ENCODE measurements at places on chromosomes 13 and 19.

GRCh38 chr13:35987572-35988513 lies 143.3 kb downstream of the DCLK1 start:
- no peak for DNase-seq

DNA sequence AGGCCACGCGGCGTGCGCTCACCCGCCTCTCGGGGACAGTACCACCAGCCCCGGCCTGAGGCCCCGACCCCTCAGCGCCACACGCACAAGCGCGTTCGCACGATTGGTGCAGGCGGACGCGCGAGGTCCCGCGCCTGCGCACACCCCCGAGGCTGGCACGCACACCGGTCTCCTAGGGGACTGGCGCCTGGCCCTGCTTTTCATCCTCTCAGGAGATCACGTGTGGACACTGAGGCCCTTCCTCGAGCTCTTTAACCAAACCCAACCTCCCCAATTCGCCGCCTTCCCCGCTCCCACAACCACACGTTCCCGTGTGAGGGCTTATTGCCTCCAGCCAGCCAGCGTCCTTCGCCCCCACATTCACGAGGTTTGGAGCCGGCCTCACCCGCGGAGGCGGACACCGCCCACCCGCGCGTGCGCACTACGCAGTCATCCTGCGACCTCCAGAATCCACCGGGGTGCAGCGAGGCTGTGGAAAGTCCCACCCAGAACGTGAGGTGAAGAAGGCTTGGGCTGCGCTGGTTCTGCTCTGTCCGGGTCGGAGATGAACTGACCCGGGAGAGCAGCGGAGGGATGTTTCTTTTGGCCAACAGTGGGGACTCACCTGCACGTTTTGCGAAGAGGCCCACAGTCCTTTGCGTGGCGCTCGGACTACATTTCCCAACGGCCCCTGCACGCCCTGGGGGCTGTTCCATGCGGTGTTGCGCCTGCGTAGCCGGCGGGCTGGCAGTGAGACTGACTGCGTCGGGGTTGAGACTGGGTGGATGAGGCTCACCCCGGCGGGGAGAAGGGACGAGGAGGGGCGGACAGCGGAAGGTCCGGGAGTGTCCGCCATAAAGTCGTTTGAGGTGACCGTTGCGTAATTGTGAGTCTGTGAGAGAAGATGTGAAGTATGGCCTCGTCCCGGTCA lies 539 bp upstream of the ZNF667 start:
- DNase-seq: peak; percentile 95

DNA sequence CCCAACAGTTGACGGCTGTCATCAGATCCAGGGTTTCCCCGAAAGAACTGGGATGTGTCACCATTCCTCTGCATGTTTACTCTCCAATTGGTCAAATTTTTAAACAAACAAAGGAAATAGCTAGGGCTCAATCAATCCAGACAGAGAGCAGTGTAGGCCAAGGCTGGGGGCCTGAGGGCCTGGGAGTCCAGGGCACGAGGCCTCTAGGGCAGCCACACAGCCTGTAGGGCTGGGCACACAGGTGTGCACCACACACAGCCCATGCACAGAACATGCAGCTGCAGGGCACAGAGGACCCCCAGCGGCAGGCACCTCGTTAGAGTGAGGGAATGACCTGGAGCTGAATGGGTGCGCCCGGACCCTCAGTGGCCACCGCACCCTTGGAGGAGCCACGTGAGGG lies 9.5 kb downstream of the MIER2 start:
- no peak for DNase-seq

- no peak for DNase-seq
Observed at GRCh38 chr13:46113596-46113995, 8.8 kb upstream of the CPB2 start.

All from cerebellar cortex (tissue), 1 donor.